ENCODE measurements at places on chromosomes 7 and 10.

DNA sequence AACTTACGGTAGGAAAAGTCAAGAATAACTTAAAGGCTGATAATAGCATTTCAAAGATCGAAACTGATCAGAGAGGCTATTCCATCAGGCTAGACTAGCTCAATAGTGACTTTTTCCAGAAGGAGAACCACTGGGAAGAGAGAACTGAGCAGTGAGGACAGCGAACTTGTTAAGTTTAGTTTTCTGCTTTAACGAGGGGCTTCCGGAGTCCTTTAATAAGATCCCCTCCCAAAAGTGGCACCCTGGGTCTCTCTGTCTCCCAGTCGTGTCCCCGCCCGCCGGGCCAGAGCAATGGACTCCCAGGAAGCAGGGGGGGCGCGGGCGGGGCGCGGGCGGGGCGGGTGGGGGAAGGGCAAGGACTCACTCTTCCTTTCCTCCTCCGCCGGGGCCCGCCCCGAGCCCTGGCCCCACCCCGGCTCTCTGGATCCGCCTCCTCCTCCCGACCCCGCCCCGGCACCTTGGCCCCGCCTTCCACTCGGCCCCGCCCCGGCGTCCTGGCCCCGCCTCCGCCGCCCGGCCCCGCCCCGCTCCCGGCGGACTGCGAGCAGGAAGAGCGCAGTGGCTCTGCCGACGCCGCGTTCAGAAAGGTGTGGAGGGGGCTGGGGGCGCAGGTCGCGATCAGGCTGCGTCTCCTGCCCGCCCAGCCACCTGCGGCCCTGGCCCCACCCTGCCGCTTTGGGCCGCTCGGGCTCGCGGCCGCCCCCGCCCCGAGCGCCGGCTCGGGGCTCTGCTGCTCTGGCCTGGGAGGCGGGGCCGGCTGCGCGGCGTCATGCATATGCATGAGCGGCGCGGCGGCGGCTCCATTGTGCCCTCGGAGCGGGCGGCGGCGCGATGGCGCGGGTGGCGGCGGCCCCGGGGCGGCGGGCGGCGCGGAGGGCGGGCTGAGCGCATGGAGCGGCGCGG is at the start of gene ZMIZ2:
Gene ZMIZ2 (plus strand): TSS at position 803 of the 903 bp plus-strand sequence. CDS start 7,403 bp downstream, outside the sequence.
- DNase-seq = peak; percentile 94

- DNase-seq = peak; percentile 20
These were observed 518 bp downstream of the WAPL start for GRCh38 chr10:86520871-86521677.

GRCh38 chr7:66075590-66076461 is at the start of gene ASL:
ASL (plus strand) TSS chr7:66075819; CDS start chr7:66076082, 263 bp downstream.
- DNase-seq = peak; percentile 99

DNA sequence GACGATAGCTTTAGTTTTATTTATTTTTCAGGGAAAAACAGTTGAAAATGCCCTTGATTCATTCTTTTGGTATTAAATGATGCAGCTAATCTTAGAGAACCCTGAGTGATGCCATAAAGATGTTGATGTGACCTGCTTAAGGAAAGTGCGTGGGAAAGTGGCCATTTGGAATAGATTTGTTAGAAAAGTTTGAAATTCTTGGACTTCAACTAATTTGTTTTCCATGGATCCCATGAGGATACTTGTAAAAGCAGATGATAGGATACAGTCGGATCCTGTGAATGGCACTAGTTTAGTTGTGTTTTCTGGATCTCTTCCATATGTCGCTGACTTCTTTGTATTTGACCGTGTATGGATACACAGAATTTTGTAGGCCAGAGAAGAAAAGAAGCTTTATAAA is 69.0 kb downstream of the SEPTIN7 start:
- no peak for DNase-seq

GRCh38 chr7:573933-574381 is 54.3 kb upstream of the PDGFA start:
- no peak for DNase-seq

- DNase-seq = no peak
These were observed 67.4 kb downstream of the SLC29A4 start for GRCh38 chr7:5350174-5350463.

DNA sequence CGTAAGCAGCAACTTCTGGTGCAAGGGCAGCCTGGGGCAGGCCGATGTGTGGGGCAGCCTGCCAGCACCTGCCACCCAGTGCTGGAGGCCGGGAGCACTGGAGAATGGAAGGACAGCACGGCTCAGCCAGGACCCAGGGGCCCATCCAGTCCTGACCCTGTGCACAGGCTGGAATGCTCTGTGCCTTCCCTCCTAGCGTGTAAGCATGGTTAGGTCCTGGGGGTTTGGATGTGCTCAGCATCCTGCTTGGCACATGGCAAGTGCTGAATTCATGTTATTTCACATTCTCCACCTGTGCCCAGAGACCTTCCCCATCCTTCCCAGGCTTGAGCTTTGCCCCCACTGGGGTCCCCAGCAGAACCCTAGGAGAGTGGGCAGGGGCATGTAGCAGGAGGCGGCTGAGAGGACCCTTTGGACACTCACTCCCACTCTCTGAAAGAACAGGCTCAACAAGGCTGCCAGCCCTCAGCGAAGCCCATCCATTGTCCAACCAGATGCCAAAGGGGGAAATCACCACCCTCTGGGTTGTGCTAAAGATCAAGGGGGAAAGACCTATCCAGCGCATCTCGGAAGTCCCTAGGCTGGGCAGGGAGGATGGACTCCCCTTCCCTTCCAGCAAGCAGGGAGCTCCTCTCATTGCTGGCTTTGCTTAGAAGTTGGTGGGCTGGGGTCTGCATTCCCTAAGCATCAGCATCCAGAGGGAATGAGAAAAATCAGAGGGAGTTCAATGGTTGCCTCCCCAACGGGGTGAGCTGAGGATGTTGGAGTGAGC is 29.7 kb downstream of the ANXA8 start:
- no peak for DNase-seq

DNA sequence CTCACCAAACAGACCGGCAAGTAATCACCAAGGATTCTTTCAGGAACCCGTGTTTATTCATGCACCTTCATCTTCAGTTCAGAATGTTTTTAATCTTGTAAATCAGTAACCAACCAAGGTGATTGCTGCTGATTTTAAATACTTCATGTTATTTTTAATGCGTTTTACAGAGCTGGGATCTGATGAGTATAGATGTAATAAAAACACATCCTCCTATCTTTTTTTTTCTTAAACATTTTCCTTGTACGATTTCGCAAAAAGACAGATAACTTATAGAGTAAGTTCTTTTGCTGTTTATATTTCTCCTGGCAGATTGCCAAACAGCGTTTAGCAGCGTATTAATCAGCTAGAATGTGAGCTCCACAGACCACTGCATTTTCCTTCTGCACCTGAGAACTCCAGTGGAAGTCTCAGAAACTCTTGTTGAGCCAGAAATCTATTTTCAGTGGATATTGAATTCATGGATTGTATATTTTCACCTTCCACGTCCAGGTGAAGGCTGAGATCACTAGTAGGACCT is 397.8 kb upstream of the NRP1 start:
- no peak for DNase-seq

DNA sequence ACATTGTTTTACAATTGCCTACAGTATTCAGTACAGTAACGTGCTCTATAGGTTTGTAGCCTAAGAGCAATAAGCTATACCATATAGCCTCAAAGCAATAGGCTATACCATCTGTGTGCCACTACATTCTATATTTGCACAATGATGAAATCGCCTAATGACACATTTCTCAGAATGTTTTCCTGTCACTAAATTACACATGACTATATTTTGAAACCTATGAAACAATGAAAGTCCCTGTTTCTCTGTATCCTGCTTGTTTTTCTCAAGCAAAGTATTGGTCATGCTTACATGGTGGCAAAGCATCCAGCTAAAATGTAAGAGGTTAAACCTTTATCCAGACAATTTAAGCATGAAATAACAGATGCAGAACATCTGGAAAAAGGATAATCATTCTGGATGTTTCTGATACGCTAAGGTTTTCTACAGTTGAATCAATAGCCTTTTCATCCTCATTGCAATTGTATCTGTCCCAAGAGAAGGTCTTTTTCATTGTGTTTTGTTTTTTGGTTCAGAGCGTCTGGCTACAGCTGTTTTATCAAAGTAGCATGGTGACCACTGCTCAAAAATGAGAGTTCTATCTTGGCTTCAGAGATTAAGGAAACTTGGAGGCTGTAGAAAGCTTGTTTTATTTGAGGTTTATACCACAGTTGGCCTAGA is 81.7 kb downstream of the CSTF2T start:
- DNase-seq = no peak

GRCh38 chr7:105691680-105692564 is 110.6 kb upstream of the EFCAB10 start:
- DNase-seq = no peak

DNA sequence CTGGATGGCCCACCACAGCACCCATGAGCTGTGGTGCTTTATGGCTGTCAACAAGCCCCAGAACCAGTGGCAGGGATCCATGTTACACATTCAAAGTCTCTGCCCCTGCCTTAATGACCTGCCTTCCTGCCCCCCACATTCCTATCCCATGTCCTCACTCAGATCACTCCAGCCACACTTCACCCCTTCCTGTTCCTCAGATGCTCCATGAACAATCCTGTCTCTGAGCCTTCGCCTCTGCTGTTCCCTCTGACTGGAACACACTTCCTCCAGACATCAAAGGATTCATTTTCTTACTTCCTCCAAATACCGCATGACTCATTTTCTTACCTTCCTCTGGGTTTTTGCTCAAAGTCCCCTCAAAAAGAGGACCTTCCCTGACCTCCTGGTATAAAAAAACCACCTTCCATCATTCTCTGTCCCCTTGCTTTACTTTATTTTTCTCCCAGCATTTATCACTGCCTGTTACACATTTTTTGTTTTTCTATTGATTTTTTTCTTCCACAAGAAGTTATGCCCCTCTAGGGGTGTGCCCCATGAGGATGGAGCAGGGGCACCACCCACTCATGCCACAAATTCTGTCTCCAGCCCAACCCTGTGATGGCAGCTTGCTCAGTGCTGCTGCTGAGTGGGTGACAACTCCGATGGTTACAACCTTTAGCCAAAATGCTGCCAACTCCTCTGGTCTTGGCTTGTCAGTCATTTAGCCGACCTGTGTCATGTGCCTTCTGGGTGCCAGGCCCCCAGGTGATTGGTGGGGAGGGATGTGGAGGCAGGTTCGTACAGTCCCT is 18.2 kb downstream of the COL13A1 start:
- DNase-seq = no peak

GRCh38 chr7:25852939-25853271 is 299.1 kb upstream of the NFE2L3 start:
- no peak for DNase-seq

GRCh38 chr10:61163403-61163802 is 219.4 kb upstream of the RHOBTB1 start:
- DNase-seq = no peak

DNA sequence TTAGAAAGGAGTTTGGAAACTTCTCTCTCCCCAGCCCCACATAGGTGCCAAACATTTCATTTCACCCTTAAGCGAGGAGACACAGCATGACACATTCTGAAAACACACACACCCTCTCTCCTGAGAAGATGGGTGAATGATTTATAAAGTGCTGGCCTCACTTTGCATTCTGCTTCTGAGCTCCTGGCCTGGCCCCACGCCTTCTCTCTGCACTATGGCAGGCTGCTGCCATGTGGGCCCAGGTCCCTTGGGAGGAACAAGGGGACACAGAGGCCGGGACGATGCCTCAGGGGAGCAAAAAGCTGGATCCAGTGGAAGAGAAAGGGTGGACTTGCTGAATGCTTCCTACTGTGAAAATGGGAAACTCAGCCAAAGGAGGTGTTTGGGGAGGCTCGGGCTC is 56.0 kb downstream of the CPXM2 start:
- peak; percentile 70 for DNase-seq

- no peak for DNase-seq
These were observed 78.8 kb downstream of the COL13A1 start for GRCh38 chr10:69880301-69881081.

GRCh38 chr10:133166828-133167692 is 7.0 kb downstream of the KNDC1 start:
- DNase-seq = no peak

Measured in GM18507 (cell line).